8988T (cell line): ENCODE measurements at places on chromosomes 3 and 15.

GRCh38 chr3:48980295-48980694 lies 9.7 kb upstream of the P4HTM start:
- DNase-seq: no peak

- DNase-seq: no peak
These were observed 45.9 kb upstream of the TMEM115 start for GRCh38 chr3:50405249-50405648.

GRCh38 chr3:108235290-108235689 lies 13.1 kb upstream of the IFT57 start:
- DNase-seq: no peak

DNA sequence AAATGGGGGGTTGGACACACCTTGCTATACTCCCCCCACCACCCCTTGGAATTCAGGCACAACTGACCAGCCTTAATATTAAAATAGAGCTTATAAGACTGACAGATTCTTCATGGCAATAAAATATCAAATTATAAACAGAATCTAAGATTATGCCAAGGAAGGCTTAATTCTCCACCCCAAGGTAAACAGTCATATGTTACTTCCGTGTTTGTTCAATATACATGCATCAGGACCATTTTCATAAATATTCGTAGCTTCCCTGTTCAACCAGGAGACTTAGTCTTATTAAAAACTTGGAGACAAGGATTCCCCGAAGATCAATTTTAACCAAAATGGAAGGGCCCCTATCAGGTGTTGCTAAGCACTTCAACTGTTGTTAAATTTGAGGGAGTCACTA lies 13.3 kb upstream of the EHHADH start:
- no peak for DNase-seq

DNA sequence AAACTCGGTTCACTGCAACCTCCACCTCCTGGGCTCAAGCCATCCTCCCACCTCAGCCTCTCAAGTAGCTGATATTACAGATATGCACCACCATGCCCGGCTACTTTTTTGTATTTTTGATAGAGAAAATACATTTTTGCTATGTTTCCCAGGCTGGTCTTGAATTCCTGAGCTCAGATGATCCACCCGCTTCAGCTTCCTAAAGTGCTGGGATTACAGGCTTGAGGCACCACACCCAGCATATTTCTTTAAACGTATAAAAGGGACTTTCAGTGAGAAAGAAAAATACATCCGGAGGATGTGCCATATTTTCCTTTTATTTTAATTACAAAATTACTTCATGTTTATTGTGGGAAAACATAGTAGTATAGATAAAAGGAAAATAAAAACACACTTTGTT lies 55.2 kb downstream of the RPL39L start:
- no peak for DNase-seq

DNA sequence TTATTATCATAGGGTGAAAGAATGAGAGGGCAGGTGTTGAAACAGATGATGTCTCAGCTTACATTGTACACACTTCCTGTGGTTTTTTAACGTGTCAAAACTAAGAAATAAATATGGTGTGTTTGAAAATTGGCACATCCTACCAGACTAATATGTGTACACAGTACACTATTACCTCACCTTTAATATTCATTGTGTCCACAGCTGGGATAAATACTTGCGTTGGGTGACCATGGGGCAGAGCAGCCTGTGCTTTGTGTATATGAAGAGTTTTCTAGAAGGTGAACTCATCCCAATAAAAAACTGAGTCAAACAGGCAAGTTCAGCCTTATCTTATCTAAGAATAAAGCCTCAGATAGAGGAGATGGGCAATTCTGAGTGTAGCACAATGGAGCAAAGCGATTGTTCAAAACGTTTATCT lies 17.3 kb downstream of the SUCNR1 start:
- no peak for DNase-seq
